ENCODE measurements at places on chromosomes 3 and 15.
A peak's percentile ranks its signal among the peaks of the same experiment; 100 is the strongest.

- DNase-seq: no peak
These were observed 212.7 kb upstream of the PPP2R3A start for GRCh38 chr3:135752851-135753250.

DNA sequence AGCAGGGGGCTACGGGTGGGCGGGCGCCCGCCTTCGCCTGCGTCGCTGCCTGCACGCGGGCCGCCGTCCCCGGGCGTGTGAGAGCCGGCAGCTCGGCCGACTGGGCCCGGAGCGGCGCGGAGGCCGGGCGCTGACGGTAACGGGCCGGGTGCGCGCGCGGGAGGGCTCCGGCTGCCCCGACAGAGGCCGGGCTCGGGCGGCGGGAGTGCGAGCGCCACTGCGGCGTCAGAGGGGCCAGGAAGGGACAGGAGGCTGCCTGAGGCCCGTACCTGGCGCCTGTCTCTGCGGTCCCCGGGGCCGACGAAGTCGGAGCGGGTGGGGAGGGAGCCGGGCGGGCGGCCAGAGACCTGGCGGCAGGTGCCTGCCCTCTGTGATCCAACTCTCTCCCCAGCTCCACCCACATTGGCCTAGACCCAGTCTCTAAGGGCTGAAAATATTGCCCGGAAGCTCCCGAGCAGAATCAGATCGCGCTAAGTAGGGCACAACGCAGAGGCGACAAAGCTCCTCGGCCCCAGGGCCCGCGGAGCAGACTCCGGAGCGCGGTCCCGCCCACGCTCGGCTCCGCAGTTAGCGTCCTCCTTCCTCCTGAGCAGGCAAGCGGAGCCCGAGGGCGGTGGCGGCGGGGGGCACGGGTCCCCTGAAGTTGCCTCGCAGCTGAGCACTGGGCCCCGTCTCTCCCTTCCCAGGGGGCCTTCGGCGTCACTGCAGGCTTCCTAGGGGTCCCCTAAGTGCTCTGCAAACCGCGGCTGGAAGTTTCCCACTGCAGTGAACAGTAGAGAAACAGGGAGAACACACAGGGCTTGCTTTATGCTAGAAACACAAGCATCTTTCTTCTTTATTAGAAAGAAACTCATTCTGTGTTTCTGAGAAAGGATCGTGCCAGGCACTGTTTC, at the start of gene MAN2A2:
MAN2A2 (plus strand) TSS at position 463 of the 893 bp plus-strand sequence. CDS start 906 bp downstream, outside the sequence.
- no peak for DNase-seq

GRCh38 chr15:57288926-57289580, 87.3 kb upstream of the CGNL1 start:
- no peak for DNase-seq

GRCh38 chr3:49519296-49519695, 35.0 kb upstream of the BSN start:
- no peak for DNase-seq

DNA sequence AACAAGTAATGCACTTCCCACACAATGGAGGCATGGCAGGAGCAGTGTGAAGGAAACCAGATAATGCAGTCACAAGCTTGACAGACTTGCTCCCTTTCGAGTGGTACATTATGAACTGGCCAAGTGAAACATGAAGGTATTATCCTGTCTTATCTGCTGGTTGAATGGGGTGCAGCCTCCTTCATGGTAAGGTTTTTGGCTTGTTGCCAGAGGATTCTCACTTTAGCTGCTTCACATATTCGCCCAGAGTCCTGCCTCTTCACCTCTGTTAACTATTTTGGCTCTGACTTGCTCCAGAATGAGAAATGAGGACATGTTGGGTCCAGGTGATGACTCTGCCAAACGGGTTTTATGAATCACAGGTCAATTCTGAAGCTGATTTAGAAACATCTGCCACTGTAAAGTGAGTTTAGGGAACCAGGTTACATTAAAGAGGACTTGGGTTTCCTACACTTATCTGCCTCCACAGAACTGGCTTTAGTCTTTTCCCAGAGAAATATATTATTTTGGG, 19.5 kb upstream of the CCDC39 start:
- no peak for DNase-seq

DNA sequence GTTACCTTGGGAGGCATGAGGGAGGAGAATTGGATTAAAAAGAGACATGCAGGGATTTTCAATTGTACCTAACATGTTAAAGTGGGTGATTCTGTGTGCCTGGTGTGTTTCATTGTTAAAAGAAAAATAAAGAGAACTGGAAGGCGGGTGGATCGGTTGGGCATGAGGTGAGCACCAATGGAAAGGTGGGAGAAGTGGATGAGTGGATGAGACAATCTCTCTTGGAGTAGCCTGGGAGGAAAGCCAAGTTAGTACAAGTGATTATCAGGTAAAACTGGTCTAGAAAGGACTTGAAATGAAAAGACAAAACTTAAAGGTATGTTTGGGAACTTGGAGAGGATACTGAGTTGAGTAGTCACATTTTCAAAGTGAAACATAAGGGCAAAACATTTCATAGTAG, 12.1 kb downstream of the VEPH1 start:
- no peak for DNase-seq

- DNase-seq: no peak
These were observed 982.8 kb upstream of the ROBO1 start for GRCh38 chr3:80750637-80751036.

DNA sequence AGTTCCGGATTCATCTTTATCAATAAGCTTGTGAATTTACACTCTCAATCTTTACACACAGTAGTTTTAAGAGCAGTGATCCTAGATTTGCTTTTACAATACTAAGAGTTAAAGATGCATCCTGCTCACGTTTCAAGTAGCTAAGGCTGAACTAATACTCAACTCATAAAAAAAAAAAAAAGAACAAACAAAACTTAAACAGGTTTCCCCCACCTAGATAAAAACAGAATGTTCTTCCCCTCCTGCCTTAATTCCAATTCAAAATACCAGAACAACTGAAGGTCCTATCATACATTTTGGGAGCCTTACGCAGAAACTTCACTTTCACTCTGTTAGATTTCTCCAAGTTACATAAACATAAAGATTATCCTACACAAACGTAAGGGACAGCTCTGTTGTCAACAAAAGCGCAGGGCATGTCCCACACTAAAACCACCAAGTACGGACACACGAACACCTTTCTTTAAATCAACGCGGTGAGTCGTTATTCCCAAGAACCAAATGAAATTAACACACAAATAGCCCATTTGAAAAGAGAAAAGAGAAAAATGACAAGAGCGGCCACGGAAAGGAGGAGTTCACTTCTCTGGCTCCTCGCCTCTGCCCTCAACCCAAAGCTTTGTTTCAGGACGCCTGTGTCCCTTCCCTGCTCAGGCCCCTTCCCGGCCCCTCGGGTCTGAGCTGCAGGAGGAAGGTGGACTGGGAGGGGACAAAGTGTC, 941 bp downstream of the CBLB start:
- no peak for DNase-seq

DNA sequence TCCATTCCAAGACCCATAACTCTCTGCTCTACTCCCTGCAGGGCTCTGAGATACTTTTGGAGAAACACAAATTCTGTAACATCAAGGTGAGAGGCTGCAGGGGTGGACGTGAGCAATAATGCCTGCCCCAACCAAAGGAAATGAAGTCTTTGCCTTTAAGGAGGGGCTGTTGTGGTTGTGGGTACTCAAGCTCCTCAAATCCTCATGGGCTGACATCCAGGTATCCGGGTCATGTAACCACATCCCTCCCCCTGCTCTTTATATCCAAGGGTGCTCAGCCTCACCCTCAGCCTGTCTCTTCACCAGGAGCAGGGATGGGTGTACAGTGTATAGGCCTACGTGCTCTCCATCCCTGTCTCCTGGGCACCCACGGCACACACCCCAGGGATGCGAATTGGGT, 32.3 kb downstream of the NOX5 start:
- DNase-seq: no peak

DNA sequence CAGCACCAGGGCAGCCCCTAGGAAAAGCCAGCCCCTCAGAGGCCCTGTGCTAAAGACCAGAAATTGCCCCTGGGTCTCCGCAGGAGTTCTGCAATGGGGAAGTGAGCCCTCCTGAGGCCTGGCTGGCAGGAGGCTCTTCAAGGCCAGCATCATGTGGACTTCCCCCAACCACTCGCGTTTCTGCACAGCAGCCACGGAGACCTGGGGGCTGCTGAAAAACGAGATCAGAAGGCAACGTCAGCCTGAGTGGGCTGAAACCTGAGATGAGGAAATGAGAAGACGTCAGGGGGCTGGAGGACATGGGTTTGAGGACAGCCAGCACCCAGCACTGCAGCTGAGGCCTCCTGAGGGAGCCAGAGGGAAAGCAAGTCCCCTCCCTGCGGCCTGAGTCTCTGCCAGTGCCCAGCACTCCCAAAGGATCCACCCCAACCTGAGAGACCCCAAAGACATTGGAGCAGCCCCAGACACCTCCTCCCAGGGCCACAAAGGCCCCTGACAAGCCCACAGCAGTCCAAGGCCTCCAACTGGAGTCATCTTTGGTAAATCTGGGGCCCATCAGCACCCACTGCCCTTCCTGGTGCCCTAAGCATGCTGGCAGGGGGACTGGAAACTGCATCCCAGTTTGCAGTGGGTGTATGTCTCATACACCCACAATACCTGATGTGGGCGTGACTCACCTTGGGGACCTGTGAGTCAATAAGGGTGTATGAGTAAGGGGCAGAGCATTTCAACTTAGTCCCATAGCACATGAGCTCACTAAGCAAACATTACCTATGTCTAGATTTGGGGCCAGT, 29.2 kb upstream of the CYP11A1 start:
- peak; percentile 53 for DNase-seq

DNA sequence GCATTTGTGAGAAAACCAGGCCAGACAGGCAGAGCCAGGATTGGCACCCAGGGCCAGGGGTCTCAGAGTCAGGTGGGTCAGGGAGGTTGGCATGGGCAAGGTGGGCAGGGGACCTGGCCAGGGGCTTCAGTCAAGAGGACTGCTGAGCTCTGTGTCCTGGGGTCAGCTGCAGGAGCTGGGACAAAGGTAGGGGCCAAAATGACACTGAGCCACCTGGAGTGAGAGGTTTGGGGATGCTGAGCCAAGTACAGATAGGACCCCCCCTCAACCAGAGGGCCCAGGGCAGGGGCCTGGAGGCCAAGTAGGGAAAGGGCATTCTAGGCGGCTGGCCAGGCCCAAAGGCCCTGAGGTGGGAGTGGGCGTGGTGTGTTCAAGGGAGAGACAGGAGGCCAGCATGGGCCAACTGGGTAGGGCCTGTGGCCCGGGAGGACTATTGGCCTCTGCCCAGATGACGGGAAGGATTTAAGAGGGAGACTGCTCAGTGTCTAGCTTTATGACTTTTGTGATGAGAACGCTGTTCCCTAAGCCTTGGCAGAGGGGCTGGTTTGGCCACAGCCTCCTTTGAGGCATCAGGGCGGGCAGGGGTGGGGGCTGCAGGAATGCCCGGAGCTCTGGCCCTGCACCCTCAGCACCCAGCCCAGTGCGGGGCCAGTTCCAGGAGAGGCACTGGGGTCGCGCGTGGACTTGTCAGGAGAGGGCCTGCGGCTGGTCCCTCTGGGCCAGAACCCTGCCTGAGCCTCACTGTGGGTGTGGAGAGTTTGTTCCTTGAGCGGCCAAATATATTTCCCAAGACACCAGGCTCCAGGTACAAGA, 3.1 kb downstream of the CFAP100 start:
- DNase-seq: no peak

DNA sequence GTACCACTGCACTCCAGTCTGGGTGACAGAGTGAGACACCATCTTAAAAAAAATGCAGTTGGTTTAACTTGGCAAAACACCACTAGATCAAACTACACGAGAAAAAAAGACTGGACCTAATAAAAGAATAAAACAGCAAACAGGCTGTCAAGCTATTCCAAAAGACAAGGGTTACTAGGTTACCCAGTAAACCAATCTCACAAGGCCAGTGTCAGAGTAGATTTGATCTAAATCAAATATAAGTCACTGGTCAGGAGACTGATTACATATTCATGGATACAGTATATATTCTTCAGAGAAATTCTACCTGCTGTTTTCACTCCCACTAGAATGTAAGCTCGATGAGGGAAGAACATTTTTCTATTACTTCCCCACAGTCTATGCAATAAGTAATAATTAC, 2.5 kb upstream of the GANC start:
- no peak for DNase-seq

DNA sequence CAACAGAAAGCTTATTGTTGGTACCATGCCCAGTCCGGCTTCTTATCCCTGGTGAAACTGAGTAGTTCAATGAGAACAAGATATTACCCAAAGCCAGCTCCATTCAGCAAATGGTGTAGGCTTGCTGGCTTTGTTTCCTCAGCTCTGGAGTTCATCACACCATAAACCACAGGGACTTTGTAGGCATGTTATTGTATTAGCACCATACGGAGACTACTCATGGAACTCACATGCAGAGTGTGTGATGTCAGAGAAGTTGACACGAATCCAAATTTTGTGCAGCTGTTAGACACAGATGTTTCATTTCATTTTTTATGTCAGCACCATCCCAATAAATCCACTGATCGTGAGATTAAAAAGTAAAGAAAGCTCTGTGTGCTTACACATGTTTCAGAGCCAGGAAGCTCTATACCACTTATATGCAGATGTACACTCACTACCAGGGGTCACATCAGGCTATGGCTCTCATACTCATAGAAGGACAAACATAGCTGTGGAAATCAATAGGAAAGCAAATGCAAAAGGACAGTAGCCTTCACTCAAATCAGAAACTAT, 63.4 kb upstream of the LEKR1 start:
- DNase-seq: no peak

GRCh38 chr3:167030082-167030725, 349.9 kb downstream of the ZBBX start:
- DNase-seq: no peak

DNA sequence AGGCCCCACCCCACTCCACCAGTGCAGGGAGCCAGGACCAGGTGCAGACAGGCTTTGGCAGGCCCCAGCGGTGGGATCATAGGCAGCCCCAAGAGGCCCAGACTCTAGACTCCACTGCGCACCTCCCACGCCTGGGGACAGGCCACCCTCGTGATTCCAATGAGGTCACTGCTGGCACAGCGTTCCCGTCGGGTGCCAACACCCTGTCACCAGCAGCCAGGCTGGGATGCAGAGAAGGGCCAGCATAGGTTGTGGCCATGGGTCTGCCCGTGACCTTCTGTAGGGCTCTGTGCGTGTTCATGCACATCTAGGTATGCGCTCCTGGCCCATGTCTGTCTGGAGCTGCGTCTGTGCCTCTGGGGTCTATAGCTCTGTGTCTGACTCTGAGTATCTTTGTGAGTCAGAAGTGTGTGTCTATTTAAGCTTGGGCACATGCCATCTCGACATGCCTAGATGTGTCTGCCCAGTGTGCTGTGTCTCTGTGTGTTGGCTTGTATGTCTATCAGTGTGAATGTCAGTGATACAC, 13.0 kb downstream of the VIPR1 start:
- DNase-seq: no peak

GRCh38 chr15:59543721-59544547, 67.6 kb upstream of the GCNT3 start:
- DNase-seq: no peak

GRCh38 chr15:39442898-39443297, 138.0 kb upstream of the THBS1 start:
- DNase-seq: no peak

DNA sequence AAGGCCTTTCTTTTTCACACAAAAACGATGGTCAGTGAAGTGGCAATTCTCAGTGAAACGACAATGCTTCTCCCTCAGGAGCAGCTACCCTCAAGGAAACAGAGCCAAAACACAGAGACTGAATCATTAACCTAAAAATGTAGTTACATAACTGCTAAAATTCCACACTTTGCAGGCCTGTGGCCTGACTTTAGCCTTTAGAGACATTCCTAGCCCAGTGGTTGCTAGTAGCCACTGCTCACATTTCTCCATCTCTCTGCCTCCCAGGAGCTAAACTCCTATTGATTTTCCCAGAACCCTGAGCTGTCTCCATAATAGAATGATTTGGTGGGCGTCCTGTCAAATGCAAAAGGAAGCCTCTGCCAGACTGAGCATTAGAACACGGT, 630.1 kb upstream of the KCNMB2 start:
- DNase-seq: peak; percentile 58
